Cardiac fibroblast (primary cell): ENCODE measurements at places on chromosomes 16 and 17.
A peak's percentile ranks its signal among the peaks of the same experiment; 100 is the strongest.

DNA sequence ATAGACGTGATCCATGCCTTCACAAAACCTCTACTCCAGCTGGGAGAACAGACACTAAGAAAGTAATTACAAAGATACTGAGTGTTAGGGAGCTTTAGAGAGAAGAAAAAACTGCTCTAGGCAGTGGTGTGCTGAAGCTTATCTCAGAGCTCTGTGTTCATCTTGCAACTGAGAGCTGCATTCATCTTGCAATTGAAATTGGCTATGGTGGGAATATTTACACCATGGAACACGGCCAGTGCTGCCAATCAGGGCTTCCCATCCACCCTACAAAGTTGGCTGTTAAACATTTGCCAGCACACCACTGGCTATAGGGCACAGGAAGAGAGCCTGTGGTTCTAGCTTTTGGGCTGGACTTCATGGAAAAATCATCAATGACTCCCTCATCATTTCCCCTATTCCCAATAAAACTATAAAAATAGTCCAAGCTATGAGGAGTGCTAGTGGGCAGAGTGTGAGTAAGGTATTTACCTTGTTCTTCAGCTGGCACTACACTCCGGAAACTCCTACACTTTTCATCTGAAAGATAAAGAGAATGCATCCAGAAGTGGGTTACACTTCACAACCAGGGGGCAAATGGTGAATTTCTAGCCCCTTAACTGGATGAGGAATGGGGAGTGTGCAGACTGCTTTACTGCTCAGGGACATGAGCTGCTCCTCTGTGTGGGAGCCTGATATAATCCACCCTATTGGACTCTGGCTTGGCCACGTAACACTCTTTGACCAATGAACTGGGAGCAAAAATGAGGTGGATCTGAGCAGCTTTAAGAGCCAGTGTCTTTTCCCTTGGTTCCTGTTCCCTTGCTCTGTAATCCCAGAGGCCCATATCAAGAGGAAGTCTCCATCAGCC, 11.6 kb downstream of the GSG1L2 start:
- DNase-seq = no peak

DNA sequence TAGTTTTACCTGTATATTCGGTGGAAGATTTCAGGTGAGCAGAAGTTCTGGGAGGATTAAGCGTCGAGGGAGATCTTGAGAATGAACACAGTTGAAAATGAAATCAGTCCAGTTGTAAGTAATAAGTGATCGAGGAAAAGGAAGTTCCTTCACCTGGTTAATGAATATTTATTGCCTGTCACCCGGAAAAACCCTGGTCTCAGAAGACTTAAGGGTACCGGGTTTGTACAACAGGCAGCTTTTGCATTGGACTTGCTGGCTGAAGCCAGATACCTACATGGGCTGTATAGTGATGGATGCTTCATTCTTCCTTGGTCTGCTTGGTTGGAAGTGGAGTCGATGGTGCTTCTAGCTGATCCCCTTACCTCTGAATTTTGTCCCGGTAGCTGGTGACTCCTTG, 72.7 kb downstream of the PRKCA start:
- no peak for DNase-seq

DNA sequence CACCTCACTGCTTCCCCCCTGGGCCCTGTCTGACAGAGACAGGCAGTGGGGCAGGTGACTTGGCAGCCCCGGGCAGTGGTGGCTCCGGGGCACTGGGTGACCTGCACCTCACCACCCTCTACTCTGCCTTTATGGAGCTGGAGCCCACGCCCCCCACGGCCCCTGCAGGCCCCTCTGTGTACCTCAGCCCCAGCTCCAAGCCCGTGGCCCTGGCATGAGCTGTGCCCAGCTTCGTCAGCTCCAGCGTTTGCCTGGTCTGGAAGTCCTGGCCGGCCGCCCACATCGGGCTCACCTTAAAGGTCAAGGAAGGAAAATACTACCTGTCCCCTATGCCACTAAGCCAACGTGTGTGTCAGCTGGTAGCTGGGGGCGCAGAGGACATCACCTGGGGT, 15.2 kb downstream of the UNC119 start:
- no peak for DNase-seq

GRCh38 chr16:2162676-2163118, 7.1 kb downstream of the TRAF7 start:
- DNase-seq = no peak

DNA sequence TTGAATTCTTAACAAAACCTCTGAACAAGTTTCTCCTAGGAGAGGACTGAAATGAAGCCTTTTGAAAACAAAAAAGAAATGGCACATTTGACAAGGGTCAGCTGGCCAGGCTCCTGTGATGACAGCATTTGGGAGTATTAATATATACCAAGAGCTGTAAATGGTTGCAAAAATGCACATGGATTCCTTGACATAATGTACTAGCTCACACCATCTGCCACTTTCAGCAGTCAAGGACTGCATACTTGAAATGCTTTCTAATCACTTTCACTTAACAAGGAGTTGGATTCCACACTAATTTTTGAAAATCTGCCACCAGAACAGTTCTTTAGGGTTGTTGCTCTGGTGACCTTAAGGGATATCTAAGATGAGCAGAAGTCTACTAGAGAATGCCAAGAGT, 236.7 kb upstream of the TOX3 start:
- no peak for DNase-seq

- DNase-seq = no peak
Measured at GRCh38 chr17:45380991-45381390, 51.7 kb downstream of the ARHGAP27 start.

DNA sequence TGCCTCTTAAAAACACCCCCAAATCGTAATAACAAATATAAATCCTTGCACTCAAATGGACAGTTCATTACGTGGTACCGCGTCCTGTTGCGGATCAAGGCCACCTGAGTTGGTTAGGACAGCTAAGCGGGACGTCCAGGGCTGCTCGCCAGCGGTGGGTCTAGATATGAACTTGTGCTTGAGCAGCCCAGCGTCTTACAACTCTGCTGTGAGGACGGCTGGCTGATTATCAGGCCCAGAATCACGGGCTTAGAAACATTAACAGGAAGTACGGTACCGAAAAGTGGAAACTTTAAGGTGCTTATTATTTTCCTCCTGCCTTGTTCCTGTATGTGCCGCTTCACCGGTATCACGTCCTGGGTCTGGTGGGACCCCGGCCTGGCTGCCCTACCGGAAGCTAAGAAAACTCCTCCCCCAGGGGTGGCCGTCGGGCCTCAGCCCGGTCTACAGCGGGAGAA, 832 bp upstream of the SRRM2 start:
- no peak for DNase-seq

- no peak for DNase-seq
Measured at GRCh38 chr16:82004601-82005000, 6.7 kb downstream of the SDR42E1 start.

DNA sequence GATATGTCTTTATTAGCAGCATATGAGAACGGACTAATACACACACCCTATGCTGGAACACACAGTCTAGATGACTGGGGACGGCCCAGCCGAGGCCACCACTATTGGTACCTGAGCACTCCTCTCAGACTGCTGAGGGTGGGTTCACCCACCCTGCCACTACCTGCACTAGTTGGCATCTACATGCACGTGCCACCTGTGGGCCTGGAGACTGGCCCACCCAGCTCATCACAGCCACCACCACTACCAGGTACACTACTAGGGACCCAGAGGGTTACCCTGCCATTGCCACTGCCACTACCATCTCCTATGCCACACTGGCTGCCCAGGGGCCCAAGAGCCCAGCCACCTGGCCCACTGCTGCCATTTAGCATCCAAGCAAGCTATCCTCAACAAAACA, 32.5 kb downstream of the MEAK7 start:
- DNase-seq = no peak

DNA sequence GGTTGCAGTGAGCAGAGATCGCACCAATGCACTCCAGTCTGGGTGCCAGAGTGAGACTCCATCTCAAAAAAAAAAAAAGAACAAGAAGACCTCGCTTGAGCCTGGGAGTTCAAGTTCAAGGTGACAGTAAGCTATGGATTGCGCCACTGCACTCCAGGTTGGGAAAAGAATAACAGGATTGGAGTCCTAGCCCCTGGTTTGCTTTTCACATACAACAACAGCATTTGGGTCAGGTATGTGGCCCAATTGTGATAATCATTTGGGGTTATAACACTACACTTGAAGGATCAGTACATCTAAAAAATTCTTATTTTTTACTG, 3.4 kb upstream of the SEPHS2 start:
- DNase-seq = no peak

DNA sequence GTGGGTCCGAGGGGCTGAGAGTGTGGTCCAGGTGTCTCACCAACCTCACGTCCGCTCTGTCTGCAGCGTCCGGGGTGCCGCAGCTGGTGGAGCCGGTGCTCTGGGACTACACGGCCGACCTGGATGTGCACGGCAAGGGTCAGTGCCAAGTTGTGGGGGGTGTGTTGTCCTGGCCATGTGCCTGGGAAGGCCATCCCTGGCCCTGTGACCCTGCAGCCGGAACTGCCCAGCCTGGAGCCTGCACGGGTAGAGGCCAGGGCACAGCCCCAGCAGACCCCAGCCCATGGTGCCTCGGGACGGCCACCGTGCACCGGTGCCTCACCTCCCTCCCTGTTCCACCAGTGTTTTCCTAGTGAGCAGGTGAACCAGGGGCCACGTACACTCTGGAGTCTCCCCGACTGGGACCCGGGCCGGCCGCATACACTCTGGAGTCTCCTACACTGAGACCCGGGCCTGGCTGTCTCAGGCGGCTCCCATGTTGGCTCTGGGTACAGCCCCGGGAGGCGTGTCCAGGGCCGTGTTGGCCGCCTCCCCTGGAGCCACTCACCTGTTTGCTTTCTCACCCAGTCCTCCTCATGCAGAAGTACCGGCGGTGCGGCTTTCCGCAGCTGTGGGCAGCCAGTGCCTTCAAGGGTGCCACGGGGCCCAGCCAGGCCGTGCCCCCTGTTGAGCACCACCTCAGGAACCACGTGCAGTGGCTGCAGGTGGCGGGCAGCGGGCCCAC, 13.8 kb downstream of the CYBC1 start:
- DNase-seq = no peak

DNA sequence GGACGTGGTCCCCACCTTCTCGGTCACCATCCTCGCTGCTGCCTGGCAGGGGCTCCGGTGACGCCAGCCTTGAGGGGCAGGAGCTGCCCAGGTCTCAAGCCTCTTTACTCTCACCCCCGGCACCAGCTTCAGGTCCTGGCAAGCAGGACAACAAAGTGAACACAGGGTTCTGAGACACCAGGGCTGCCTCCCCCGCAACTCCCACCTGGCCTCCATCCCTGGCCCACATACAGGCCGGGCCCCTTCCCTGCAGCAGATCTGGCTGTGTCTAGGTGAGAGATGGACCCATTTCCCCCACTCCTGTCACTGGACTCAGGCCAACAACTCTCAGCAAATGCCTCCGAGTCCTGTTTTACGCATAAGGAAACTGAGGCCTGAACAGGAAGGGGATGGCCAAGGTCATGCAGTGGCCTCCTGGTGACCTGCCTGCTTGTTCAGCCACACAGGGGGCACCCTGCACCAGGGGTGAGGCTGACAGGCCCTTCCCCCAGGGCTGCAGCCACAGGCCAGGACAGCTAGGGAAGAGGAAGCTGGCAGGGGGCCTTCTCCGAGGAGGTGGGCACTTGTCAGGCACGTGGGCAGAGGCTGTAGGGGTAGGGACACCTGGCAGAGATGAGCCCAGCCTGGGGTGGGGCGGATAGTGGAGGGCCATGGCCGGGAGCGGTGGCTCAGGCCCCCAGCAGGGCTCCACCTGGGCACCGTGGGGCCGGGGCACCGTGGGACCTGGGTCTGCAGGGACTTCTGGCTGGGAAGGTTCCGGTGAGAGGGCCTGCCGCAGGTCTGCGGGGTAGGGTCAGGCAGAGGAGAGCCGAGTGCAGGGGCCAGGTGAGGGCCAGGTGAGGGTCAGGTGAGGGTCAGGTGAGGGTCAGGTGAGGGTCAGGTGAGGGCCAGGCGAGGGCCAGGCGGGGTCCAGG, 46.7 kb upstream of the PVALEF start:
- DNase-seq = no peak

DNA sequence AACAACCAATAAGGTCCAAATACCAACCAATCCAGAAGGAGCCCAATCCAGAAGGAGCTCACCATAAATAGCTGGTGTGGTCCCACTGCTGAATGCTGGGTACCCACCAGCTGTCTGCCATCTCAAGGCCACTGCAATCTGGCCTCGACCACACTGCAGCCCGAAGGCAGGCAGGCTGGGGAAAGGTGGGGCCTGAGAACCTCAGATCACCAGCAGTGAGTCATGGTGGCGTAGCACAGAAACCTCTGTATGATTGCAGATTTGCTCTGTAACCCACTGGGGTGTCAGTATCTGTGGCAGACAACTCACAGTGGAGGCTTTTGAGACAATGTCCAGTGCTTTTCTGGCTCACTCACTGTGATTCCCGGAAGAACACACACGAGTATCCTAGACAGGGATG, 14.7 kb upstream of the CMTR2 start:
- no peak for DNase-seq

DNA sequence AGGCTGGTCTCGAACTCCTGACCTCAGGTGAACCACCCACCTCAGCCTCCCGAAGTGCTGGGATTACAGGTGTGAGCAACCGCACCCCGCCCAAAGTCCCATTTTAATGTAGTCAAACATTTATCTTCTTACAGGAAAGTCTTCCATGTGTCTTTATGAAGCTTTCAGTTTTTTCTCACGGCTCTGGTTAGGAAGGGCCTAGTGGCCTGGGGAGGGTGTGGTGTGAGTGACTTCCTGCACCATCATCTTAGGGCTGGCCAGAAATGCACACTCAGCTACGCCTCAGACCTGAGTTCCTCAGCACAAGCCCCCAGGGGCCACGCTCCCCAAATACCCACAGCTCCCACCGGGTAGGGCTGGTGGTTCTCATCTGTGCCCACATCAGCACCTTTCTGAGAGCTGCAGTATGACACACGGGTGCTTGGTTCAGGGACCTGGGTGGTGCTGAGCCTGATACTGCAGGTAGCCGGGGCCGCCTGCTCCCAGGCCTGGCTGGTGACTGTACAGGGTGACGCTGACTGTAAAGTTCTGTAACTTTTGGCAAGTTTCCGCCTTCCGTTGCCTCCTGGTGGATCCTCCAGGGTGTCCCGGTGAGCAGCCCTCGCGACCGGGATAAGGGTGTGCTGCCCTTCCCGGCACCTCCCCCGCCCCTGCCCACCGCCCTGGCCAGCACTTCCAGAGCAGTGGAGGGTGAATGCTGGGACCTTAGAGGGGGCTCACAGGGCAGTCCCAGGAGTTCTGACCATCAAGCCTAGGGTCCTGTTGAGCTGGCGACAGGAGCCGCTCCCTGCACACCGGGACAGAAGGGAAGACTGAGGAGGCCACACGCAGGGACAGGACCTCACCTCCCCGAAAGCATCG, 52.5 kb downstream of the ZNF778 start:
- peak; percentile 22 for DNase-seq

- DNase-seq = no peak
Measured at GRCh38 chr17:7884581-7885366, 3.8 kb upstream of the CHD3 start.

GRCh38 chr17:58614859-58615459, 76.9 kb downstream of the TEX14 start:
- DNase-seq = peak; percentile 5

DNA sequence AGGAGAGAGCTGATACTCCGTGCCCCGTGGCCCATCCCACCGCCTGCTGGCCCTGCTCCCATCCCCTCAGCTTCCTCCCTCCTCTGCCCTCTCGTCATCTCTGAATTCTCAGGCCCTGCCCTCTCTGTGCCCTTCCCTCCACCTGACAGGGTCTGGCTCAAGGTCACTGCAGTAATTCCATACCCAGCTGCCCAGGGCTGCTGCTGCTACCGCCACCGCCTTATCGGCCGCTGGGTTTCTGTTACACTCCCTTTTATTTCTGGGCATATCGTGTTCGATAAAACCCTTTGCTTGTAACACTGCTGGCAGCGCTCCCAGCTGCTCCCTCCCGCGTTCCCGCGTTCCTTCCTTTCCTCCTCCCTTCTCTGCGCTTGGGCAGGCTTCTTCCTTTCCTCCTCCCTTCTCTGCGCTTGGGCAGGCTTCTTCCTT, 1.2 kb downstream of the EPN3 start:
- no peak for DNase-seq
